Activated CD4-positive, CD25-positive, alpha-beta regulatory T cell treated with anti-CD3 and anti-CD28 coated beads, Interleukin-2, amount 50 U/mL, for 24 hours (primary cell): ENCODE measurements at places on chromosomes 2 and 18.

GRCh38 chr2:9467687-9468086 lies 6.7 kb upstream of the IAH1 start:
- no peak for ATAC-seq

GRCh38 chr2:56008661-56009431 lies 85.3 kb upstream of the EFEMP1 start:
- no peak for ATAC-seq

- no peak for ATAC-seq
Measured at GRCh38 chr2:101766871-101767739, 69.6 kb downstream of the MAP4K4 start.

DNA sequence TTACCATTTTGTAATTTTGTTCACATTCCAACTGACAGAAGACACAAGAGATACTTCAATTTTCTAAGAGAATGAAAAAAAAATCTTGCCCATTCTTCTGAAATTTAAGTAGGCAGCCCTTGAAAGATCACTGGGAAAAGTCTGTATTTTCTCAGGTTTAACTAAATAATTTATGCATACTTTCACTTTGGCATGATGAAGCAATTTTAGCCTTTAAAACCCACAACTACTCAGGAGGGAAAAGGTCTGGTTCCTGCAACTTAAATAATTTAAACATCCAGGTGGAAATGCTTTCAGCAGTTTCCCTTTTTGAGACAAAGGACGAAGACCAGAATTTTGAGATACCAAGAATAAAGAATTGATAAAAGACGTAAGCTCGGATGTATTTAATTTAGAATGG lies 61.4 kb downstream of the ZEB2 start:
- no peak for ATAC-seq

DNA sequence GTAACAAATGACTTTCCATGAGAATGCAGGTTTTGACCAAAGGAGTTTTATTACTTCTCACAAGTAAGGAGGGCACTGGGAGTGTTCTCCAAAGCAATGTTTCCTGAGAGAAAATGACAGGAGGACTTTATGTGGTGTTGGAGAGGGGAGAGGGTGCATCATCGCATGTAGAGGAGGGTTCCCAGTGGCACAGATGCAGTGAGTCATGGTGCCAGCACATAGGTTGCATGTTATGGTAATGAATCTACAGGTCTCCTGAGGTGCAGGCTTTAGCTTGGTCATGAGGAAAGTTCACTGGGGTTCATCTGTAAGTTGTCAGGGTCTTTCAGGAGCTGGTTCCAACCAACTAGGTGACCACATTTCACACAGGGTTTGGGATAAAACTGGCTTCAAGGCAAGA lies 30.4 kb downstream of the NAT8 start:
- ATAC-seq: no peak

GRCh38 chr18:68791801-68792200 lies 6.1 kb upstream of the CCDC102B start:
- ATAC-seq: no peak

DNA sequence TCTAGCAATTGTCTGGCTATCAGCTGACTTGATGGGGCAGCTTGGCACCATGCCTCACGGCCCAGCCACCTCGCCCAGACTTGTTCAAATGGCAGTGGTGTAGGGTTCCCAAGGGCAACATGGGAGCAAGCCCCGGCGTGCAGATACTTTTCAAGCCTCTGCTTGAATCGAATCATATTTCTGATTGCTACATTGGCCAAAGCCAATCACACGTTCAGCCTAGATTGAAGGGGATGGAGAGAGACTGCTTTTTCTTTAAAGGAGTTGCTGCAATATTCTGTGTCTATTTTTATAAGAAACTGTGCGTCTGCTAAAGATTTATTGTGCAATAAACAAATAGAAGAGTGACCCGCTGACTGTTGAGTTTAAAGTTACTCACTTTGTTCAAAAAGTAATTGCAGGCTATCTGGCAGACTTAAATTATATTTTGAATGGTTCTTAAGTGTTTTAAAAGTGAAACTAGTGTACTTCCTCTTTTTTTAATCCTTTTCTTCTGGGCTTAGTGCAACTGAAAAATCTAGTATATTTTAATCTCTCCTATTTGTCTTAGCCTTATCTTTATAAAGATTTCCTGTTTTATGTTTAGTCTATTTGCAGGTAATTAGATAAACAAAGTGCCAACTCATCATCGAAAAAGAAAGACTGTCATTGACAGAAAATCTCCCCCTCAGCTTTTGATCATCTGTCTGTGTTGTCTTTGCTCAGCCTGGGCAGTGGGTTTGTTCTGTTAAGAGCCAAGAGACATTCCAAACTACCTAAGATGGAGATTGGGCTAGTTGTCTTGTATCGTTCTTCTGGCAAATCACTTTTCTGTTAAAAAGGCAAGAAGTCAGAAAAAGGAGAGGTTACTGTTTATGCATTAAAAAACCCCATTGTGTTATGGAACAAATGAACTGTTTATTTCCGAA lies 156.1 kb downstream of the TPGS2 start:
- ATAC-seq: no peak

GRCh38 chr18:23356915-23357601 lies 96.0 kb upstream of the RIOK3 start:
- ATAC-seq: no peak

- ATAC-seq: no peak
Measured at GRCh38 chr18:67179726-67180125, 336.8 kb downstream of the DSEL start.

- no peak for ATAC-seq
Measured at GRCh38 chr18:58054041-58054781, 10.2 kb downstream of the NEDD4L start.

DNA sequence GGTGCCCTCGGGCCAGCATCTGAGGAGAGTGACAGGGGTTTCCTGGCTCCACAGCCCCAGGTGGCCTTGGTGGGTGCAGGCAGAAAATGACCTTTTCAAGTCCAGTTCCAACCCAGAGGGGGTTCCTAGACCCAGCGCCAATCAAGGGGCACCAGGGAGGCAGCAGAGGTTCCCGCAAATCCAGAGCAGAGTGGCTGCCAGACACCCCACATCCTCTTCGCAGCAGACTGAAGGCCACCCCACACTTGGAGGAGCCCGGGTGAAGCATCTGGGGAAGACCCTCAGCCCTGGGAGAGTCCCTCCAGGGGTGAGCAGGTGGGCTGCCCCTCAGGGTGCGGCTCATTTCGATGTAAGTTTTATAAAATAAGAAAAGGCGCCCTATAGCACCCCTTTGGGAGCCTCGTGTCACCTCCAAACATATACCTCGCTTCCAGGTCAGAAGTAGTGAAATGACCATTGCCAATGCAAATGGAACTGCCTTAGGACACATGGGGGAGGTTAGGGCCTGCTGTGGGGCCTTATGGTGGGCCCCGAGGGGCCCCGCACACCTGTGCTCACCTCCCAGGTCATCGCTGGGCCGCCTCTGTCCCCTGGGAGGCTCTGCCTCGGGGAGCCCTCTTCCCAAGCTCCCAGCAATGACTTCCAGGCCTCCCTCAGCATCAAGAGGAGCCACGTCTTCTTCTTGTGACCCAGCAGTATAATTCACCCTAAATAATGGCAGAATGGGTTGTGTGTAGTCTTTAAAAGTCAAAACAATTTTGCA lies 11.0 kb downstream of the RTP5 start:
- ATAC-seq: no peak

- no peak for ATAC-seq
Measured at GRCh38 chr18:34909637-34910364, 131.4 kb upstream of the MAPRE2 start.

DNA sequence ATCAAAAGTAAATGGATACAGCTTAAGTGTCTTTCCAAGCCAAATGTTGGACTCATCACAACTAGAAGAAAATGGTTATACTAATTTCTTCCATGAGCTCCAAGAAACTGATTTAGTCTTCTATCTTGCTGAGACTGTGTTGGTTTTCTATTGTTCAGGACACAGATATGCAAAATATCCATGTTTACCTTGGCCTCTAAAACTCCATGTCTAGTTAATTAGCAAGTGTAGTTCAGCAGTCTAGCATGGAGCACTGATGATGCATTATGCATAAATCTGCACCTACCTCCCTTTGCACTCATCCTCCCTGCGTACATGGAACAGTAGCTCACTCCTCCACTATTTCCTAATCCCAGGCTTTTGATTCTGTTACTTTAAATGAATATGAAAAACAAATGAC lies 731.4 kb upstream of the CHAC2 start:
- ATAC-seq: no peak

GRCh38 chr2:113361051-113361450 lies 76.4 kb upstream of the ZNG1B start:
- no peak for ATAC-seq

DNA sequence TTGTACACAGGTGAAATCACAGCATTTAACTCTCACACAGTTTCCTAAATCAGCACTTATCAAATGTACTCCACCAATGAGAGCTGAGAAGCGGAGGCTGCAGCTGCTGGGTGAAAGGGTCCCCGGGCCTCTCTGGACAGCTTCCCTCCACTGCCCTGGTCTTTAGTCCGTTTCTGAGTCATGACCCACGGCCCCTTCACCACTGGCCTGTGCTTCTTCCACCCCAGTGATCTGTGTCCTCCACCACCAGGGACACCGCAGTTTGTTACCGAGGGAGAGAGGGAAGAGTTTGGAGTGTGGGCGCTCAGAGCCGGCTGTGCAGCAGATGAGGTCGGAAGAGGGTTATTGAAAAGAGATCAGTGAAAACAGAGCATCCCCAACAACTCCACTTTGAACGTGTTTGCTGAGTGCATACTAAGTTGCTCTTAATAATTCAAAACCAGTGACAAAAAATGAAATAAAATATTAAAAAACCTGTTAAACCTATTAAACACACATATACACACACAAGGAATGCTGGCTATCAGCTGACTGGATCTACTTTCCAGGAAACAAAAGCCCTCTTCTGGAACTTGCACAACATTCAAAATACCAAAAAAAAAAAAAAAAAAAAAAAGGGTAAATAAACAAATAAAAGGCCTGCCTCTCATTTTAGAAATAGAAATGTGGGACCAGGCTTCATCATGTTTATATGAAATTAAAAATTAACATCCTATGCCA lies 54.1 kb downstream of the PXDN start:
- no peak for ATAC-seq
